ENCODE measurements at places on chromosomes 6 and 20.

DNA sequence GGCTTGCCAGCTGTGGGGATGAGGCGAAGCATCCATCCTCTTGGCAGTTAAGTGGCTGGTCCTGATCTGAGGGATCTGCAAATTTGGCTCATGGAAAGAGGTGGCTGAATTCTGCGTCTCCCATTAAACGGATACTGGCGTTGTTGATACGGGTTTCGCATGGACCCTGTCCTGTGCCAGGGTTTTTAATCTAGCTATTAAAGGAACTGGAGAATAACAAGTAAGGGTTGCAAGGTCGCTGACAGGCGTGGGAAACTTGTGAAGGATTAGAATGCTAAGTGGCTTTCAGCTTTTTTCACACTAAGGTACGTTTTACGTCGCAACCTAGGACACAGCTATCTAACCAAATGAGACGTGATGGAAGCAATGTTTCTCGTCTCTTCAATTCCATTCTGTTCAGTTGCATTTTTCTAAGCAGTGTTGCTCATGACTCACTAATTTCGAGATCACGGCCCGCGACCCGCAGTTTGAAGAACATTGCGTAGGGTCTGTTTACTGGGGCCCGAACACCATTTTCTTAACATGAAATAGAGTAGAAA lies 852 bp downstream of the GMNN start:
- DNase-seq: no peak

GRCh38 chr6:2938004-2938631 lies 33.2 kb downstream of the SERPINB6 start:
- no peak for DNase-seq

GRCh38 chr6:166942393-166943168 lies 13.8 kb downstream of the RNASET2 start:
- no peak for DNase-seq

- DNase-seq: no peak
Observed at GRCh38 chr6:40349901-40350746, 237.0 kb downstream of the LRFN2 start.

DNA sequence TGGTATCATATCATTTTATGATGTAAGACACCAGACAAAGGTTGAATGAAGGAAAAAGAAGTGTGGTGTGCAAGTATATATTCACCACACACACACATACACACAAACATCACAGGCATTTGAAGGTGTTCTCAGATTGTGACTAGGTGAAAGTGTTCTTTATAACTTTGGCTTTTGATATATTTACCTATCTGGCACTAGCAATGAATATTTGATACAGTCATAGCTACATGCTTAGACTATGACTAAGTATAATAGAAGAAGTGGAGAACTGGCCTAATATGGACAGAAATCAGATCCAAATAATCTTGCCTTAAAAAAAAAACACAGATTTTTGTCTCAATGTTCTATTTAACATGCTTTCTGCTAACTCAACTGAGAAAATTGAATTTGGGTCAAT lies 809.9 kb downstream of the KIF16B start:
- no peak for DNase-seq

DNA sequence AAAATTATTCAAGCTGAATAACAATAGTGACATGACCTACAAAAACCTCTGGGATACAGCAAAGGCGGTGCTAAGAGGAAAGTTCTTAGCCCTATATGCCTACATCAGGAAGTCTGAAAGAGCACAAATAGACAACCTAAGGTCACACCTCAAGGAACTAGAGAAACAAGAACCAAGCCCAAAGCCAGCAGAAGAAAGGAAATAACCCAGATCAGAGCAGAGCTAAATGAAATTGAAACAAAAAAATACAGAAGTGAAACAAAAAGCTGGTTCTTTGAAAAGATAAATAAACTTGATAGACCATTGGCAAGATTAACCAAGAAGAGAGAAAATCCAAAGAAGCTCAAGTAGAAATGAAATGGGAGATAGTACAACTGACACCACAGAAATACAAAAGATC lies 47.6 kb upstream of the NOTCH4 start:
- DNase-seq: no peak

- DNase-seq: no peak
Observed at GRCh38 chr20:42945234-42945994, 244.3 kb downstream of the PTPRT start.

DNA sequence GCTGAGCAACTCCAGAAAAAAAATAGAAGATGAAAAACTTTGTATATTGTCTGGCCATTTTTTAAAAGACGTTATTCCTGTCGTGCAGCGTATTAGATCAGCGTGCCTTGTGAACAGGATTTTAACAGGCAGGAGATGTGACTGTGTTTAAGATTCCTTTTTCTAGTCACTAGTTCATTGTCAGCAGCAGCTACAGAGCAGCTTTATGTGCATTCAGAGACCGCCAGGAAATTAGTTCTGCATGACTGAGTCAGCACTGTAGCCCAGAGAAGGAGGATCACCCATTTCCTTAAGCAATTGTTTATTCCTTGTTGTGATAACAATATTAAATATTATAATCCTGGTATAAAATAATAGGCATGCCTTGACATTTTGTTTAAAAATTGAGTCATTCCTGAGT lies 75.4 kb upstream of the ADGRB3 start:
- no peak for DNase-seq

- no peak for DNase-seq
Observed at GRCh38 chr20:46646659-46647380, 4.4 kb downstream of the SLC13A3 start.

Data from activated T-helper 1 cell treated with Interleukin-2 at 50 U/mL for 16 hours (primary cell).